ENCODE measurements at places on chromosomes 2 and 18.

- DNase-seq: no peak
Measured at GRCh38 chr2:176187899-176188773, at the start of gene HOXD1. TSS of gene HOXD1 (plus strand) at chr2:176188668. CDS start at chr2:176188802, 134 bp downstream.

DNA sequence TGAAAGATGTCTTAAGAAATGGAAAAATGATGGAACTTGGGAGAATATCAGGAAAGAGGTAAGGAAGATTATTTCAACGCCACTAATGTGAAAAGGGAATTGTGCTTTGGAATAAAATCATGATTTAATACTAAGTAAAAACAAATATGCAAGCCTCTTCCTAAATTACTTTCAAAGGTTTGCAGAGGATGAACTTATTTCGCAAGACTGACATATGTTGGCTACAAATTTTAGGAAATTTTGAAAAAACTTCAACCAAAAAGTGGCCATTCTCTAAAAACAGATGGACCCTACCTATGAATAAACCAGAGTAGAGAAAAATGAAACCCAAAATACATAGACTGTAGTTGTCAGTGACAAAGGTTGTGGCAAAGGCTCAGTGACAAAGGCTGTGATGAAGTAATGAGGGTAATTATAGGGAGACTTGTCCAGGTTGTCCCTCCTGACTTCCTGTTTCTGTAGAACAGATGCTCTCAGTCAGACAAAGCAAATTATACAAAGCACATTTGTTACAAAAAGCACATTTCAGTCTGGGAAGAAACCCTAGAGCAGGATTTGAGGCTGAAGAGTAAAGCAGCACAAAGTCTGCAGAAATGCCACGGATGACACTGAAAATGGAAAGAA, 39.5 kb downstream of the SFT2D3 start:
- DNase-seq: no peak

GRCh38 chr2:124514236-124514635, 489.1 kb downstream of the CNTNAP5 start:
- no peak for DNase-seq

DNA sequence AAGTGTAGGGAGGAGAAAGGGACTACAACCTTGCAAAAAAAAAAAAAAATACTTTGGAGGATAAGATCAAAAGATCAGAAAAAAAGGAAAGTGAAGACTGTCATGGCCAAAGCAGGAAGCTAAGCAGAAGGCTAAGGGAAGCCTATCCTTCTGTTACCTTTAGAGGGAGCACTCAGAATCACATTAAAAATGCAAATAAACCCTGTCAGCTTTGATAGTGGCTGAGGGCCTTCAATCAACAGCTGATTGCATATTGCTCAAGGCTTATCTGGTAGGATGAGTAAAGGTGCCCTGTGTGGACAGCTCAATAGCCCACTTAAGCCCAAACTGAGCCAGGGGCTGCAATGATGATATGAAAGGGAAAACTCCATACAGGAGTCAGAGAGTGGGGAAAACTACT, 1021.2 kb downstream of the LRP1B start:
- DNase-seq: no peak

DNA sequence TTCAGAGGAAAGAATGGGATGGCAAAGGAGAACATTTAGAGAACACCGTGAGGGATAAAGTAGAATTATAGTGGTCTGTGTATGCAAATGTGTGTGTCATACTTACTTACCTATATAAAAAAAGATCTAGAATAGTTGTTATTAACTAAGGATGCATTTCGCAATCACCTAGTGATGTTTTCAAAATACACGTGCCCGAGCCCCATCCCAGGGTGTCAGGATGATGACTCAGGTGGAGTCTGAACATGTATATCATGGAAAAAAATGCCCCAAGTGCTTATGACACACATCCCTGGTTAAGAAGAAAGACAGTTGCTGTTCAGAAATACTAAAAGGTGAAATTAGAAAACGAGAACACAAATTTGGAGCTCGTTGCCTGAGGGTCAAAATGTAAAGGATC, 109.0 kb downstream of the CERS6 start:
- peak; percentile 9 for DNase-seq

- no peak for DNase-seq
Measured at GRCh38 chr2:64538764-64539433, 14.8 kb downstream of the AFTPH start.

DNA sequence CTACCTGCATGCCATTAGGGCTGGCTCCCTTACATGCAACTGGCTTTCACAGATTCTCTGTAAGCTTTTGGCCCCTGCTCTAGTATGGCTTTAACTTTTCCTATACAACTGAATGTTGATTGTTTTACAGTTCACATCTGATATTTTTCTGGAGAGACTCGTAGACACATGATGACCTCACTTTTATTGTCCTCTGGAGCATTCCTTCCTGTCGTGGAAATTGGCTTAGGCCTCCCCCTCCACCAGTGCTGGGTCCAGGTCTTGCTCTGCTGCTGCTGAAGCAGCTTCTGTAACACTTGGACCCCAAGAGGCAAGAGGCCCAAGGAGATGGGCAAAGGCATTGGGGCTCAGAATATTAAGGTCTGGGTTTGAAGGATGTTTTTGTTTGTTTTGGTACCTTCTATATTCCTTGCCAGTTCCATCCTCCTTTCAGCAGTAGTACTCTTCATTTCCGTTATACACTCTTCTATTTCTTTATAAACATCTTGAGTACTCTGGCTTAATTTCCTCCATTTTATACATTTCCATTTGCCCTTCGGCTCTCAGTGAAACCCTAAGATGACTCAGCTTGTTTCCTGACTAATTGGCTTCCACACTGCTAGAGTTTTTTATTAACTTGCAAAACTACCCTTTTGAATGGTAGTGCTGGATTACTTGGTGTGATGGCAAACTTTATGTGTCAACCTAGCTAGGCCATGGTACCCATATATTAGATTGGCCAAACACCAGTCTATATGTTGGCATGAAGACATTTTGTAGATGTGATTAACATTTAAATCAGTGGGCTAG, 219.8 kb downstream of the CDCA7 start:
- DNase-seq: no peak

- no peak for DNase-seq
Measured at GRCh38 chr2:119119076-119119785, 39.3 kb downstream of the C1QL2 start.

- no peak for DNase-seq
Measured at GRCh38 chr2:137975280-137976271, 11.3 kb downstream of the HNMT start.

GRCh38 chr2:28390241-28390745, 2.4 kb upstream of the FOSL2 start:
- DNase-seq: peak; percentile 97

DNA sequence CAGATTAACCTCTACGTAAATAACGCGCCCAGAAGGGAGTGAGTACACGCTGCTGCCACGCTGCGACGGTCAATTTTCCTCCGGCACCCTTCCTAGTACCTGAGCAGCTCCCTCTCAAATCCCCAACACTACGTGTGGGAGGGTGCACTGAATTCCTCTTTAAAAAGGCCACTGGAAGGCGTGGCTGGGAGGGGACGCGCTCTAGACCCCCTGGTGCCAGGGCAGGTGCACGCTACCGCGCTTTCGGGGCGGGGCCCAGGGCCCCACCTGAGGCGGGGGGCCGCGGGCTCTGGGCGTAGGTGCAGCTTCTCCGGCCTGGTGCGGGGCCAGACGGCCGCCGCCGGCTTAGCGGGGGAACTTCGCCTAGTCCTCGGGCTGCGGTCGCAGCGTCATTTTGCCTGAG, 668 bp upstream of the ANKRD12 start:
- DNase-seq: peak; percentile 14

DNA sequence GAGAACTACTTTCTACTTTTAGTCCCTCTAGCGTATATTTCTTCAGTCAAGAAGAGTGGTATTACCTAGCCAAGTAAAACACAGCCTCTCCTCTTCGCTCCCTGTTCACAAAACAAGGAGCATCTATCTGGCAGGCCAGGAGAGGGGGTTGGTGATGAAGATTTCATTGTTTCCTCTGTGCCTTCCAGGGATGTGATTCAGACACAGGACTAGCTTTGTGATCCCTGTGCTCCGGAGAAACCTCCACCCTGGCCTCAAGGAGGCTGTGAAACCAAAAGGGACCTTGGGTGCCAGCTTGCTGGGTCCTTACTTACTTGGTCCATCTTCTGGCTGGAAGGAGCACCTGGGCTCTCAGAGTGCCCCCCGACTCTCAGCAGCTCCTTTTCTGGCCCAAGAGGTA, 5.7 kb downstream of the RHOB start:
- DNase-seq: no peak

GRCh38 chr2:38039121-38039910, 36.6 kb downstream of the CYP1B1 start:
- DNase-seq: no peak

- no peak for DNase-seq
Measured at GRCh38 chr2:136052369-136053362, 65.3 kb downstream of the CXCR4 start.

DNA sequence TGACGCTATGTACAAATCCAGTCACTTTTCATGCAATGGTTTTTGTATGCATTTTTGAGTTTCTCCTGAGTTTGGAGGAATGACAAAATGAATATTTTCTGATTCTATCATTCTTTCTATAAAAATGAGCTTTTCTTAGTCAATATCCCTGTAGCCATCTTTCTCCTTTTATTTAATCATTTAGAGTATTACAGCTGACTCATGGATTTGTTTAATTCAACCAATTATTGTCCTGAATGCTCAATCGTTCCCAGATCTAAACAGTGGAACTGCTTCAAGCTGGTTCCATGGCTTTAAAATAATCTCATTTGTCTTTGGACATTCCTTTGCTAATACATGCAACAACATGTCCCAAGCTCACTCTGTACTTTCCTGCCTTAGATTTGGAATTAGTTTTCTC, 368.8 kb downstream of the ADCYAP1 start:
- no peak for DNase-seq

DNA sequence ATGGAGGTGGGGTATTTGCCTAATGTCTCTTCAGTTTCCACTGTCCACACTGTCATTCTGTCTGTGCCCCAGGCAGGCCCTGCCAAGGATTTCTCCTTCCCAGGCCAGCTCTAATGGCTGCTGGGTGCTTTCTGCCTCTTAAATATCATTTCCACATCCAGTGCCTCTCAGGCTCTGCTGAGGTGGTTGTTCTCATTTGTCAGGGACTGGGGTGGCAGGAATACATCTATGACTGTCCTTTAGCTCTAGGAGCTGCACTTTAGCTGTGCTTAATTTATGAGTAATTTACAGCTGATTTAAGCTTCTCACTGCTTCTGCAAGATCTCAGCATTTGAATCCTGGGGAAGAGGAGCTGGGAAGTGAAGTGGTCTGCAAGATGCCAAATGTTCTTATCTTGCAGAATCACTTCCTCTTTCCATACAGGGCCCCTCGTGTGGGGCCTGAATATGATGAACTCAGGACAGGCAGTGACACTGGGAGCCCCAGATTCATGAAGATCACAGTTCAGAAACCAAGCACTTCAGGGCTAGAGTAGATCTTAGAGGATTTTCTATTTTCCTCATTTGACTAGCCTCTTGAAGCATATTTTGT, 150.2 kb downstream of the FSHR start:
- no peak for DNase-seq

- DNase-seq: no peak
Measured at GRCh38 chr2:214629875-214630274, 179.6 kb downstream of the BARD1 start.

DNA sequence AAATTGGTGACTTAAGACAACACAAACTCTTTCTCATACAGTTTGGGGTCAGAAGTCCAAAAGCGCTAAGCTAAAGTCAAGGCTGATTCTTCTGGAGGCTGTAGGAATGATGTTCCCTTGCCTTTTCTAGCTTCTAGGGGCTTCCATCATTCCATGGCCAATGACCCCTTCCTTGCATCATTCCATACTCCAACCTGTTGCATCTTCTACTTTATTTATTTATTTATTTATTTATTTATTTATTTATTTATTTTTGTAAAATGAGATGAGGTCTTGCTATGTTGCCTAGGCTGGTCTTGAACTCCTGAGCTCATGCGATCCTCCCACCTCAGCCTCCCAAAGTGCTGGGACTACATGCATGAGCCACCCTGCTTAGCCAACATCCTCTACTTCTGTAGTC, 44.7 kb upstream of the C1D start:
- no peak for DNase-seq

DNA sequence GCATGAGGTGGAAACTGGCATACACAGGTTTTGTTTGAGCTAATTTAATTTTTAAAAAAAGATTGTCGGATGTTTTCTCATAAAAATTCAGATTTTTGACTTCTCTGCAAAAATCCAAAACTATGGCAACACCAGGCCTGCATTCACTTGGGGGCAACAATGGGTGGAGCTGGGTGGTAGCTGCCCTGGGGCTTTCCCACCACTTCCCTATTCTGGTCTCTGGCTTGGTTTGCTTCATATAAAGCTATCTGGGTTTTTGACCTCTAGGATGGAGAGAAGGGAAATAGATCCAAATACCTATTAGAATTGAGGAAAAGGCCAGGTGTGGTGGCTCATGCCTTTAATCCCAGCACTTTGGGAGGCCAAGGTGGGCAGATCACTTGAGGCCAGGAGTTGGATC, 5.5 kb upstream of the CYP27A1 start:
- DNase-seq: no peak

DNA sequence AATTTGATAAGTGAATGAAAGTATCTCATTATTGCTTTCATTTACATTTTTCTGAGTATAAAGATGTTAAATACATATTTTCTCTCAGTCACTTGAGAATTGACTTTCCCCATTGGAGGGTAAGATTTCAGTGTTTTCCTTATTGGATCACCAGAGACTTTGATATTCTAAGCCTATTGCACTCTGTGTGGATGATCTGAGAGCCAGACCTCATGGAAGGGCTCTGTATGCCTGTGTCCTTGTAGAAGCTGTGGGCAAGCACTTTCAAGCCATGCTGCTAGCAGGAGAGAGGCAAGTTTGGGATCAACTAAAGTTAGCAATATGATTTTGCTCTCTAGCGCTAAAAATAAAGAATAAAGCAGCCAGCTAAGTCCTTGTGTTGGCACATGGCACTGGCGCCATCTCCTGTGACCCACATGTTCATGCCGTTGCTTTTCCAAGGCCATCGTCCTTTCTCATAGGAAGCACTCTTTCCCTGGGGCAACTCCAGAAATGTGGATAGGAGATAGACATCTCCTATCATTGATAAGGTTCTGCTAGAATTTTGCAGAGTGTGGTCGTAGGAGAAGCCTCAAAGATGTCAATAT, 72.6 kb downstream of the AOX1 start:
- DNase-seq: no peak

- DNase-seq: no peak
Measured at GRCh38 chr2:181776336-181776735, 96.0 kb upstream of the NEUROD1 start.

Measured in stimulated activated CD8-positive, alpha-beta memory T cell treated with anti-CD3 and anti-CD28 coated beads, Interleukin-7, amount 100 ng/mL, for 48 hours (primary cell).